ENCODE measurements at places on chromosomes 4 and X.
A peak's percentile ranks its signal among the peaks of the same experiment; 100 is the strongest.

DNA sequence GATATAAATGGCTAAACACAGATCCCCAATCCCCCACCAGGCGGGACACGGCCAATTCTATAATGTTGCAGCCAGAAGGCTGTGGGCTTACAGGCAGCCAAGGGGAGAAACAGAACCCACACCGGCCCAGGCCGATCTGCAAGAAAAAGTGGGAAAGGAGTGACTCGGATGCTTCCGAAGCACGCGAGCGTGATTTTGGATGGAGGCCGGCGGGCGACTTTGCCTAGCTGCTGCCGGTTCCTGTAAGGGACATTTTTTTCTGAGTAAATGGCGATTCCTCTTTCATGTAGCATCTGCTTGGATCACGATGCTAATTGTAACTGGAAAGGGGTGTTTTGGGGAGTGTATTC is 470.2 kb downstream of the PCDH19 start:
- DNase-seq, result no peak

- no peak for DNase-seq
Measured at GRCh38 chr4:142372530-142373260, 473.4 kb downstream of the INPP4B start.

DNA sequence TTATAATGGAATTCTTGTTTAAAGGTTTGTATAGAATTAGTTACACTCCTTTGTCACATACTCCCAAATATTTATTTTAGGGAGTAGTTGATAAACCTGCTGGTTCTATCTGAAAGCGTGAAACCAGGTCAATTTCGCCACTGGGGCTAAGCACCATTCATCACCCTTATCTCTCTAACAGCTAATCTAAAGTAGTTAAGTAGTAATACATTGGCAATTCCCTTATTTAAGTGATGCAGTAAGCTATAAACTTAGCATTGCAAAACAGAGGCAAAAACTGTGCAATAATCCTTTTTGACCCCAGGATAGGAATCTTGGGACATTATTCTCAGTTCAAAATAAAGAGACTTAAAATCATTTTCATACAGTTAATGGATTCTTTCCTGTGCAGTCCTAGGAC is 33.7 kb upstream of the PTPN13 start:
- no peak for DNase-seq

GRCh38 chrX:20267931-20268701 is 1.4 kb upstream of the RPS6KA3 start:
- DNase-seq, result peak; percentile 43

Measured in iris pigment epithelial cell (primary cell).